HepG2 (cell line): ENCODE measurements at places on chromosomes 1 and 21. TPM values are rescaled to one million over a fixed set of nuclear protein-coding genes. Genes with fewer than 3 reads are reported as not detected.
A peak's percentile ranks its signal among the peaks of the same experiment; 100 is the strongest.

DNA sequence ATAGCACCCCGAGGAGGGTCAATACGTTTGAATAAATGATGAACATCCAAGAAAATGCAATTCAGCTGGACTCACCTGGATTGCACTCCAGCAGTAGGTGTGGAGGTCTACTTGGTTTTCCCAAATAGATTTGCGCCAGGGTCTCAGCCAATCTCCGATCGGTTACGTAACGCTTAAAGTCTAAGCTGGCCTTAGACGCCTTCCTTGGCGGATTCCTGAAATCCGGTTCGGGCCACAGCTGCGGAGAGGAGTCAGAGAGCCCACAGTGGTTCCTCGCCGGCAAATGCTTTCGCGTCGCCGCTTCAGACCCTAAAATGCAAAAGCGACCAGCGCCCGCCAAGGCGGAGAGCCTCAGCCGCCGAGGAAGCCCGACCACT, 322 bp downstream of the TFB2M start:
- DNase-seq = peak; percentile 53

- peak; percentile 96 for DNase-seq
These were observed 18.0 kb downstream of the KIAA2013 start for GRCh38 chr1:11908095-11908675.

GRCh38 chr1:206754011-206754410, 16.6 kb upstream of the IL19 start:
- no peak for DNase-seq

GRCh38 chr1:221698579-221699349, 43.1 kb downstream of the DUSP10 start:
- DNase-seq = no peak

GRCh38 chr21:45084121-45084520, 9.7 kb downstream of the ADARB1 start:
- no peak for DNase-seq

FAM72C gene
- total RNA-seq = 3.0 and 3.9 TPM in 2 replicates
